Activated CD8-positive, alpha-beta T cell treated with anti-CD3 and anti-CD28 coated beads, Interleukin-2, amount 10 ng/mL, durations not matched to agents 7 days and 5 days (primary cell): ENCODE measurements at places on chromosomes 16 and 17.

DNA sequence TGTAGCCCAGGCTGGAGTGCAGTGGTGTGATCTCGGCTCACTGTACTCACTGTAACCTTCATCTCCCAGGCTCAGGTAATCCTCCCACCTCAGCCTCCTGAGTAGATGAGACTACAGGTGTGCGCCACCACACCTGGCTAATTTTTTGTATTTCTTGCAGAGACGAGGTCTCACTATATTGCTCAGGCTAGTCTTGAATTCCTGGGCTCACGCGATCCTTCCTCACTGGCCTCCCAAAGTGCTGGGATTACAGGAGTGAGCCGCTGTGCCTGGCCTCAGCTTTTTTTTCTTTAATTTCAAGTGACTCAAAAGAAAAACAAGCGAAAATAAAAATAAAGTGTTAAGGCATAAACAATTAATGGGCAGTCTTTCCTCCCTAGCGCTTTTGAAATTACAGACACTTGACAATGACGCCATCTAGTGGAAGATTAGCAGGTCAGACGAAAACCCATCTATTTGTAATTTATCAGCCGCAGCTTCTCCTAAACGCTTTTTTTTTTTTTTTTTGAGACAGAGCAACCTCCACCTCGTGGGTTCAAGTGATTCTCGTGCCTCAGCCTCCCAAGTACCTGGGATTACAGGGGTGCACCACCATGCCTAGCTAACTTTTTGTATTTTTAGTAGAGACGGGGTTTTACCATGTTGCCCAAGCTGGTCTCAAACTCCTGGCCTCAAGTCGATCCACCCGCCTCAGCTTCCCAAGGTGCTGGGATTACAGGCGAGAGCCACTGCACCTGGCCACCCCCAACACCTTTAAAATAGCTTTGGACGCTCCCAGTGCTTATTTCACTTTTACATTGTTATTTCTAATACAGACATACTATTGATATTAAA, 28.1 kb upstream of the PECAM1 start:
- no peak for DNase-seq

DNA sequence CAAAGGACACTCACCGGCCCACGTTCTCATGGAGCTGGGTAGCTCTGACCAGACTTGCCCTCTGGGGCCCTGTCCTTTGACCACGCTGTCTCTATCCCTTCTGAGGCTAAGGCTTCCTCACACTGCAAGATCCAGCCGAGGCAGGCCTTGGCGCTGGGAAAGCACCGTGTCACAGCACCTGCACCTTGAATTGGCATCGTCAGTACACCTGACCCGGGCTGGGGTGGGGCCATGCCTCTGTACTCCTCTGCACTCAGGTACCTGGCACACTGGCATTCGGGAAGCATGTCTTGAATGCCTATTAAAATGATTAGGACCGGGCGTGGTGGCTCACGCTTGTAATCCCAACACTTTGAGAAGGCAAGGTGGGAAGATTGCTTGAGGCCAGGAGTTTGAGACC, 6.0 kb downstream of the TBC1D24 start:
- no peak for DNase-seq

- no peak for DNase-seq
These were observed 363.9 kb upstream of the CDH5 start for GRCh38 chr16:66002601-66003000.

DNA sequence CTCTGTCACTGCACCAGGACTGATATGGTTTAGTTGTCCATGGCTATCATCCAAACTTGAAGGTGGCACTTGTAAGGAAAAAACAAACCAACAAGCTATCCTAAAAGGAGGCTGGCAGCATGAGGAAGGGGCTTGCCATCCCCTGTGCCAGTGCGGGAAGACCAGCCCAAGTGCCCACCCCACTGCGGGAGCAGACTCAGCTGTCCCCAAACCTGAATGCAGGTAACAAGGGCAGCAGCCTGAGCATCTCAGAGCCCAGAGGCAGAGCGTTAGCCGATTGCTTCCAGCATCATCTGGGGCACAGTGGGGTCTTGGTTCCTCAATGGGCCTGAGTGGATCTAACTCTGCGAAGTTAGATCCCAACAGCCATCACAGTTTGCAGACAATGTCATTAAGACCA, 29.2 kb upstream of the C16orf78 start:
- no peak for DNase-seq

DNA sequence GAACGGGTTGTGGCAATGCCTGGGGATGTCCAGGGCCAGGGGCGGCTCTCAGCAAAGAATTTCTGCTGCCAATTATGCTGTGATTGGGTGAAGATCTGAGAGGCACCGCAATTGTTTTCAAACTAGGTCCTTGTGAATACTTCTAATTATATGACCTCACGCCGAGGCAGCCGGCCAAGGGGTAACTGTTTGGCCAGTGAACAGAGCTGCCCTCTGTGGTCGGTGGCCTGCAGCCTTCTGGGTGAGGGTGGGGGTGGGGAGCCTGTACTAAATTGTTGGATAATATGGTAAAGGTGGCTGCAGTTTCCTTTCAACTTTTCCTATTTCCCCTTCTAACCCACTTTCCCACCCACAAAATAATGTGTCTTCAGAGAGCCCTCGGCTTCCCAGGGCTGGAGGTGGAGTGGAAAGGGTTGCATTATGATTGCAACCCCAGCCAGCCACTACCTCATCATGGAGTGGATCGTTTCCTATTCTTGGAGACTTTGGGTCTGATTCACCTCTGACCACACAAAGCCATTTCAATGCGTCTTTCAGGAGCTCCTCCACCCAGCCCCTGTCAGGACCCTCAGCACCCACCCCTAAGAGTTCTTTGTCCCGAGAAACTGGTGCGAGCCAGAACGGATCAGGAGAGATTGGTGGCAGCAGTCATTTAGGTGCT, 2.0 kb upstream of the DNAI2 start:
- DNase-seq = no peak

GRCh38 chr17:4161192-4161966, 18.4 kb downstream of the CYB5D2 start:
- no peak for DNase-seq

DNA sequence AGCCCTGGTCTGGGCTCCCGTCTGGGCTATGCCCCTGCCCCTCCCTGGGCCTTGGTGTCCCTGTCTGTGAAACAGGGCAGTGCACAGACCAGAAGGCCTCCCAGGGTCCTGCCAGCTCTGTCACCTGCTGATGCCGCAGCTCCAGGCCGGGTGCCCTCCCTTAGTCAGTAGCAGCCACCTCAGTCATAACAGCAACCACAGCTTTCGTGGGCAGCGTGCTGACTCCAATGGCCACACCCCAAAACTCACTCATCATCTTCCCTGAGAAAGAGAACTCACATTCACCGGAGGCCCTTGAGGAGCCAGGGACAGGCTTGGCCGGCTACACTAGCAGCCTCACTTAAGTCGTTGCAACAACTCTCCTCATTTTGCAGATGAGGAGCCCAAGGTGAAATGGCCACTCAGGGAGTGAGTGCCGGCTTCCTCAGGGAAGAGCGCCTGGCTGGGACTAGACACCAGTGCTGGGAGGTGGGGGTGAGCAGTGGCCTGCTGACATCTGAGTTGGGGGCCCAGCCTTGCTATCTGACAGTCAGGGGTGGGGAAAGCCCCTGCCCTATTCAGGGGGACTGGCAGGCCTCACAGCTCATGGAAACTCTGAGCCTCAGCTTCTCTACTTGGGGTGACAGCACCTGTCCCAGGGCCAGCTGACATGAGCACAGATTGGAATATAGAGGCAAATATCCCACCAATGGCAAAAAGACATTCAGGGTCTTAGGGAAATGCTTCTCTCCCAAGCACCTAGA, 22.6 kb downstream of the SLC5A10 start:
- no peak for DNase-seq

GRCh38 chr17:73969956-73970355, 233.5 kb upstream of the RPL38 start:
- DNase-seq = no peak

DNA sequence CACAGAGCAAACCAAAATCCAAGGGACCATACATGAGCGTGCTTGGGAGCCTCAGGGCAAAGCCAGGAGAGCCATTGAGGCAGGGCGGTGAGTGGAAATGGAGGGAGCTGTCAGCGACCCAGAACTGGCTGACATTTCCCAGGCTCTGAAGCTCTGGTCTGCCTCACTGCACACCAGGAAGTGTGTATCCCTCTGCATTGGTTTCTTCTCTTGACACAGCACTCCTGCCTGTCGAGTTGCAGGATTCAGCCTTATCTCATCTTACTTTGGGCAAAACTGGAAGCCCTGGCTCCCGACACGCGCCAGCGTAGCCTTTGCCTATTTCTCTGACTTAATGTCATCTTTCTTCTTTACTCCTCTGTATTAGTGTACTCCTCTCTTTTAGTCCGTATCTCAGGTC, 144.7 kb upstream of the HS3ST3A1 start:
- DNase-seq = no peak

DNA sequence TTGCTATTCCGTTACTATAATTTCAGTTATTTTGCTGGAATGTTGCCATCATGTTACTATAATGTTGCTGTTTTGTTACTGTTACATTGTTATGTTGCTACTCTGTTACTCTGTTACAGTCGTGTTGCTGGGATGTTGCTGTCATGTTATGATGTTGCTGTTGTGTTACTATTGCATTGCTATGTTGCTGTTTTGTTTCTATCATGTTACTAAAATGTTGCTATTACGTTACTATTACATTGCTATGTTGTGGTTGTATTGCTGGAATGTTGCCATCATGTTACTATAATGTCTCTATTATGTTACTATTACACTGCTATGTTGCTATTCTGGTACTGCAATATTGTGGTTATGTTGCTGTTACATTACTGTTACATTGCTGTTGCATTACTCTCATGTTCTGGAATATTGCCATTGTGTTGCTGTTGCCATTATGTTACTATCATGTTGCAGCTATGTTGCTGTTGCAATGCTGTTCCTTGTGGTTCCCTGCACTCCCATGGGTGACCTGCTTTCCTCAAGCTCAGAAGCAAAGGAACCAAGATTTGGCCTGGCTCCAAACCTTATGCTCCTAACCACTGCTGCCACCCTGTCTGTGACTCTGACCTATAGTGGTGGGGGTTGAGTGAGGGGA, 64.4 kb downstream of the ABCC6 start:
- no peak for DNase-seq

GRCh38 chr16:77679391-77679790, 42.9 kb upstream of the NUDT7 start:
- no peak for DNase-seq

- peak; percentile 34 for DNase-seq
These were observed 15.4 kb downstream of the NAA60 start for GRCh38 chr16:3458852-3459361.

DNA sequence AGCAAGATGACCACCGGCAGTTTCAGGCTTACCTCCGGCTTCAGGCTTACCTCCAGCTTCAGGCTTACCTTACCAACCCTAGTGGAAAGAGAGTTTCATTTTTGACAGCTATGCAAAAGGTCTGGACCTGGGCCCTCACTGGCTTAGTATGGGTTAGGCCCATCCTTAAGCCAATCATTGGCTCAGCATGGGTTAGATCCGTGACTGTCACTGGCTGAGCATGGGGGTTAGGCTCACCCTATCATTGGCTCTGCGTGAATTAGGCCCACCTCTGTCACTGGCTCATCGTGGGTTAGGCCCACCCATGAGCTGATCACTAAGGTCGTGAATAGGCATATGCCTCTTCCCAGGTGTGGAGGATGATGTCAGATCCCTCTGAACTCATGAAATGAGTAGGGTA, 8.1 kb downstream of the NDE1 start:
- no peak for DNase-seq

DNA sequence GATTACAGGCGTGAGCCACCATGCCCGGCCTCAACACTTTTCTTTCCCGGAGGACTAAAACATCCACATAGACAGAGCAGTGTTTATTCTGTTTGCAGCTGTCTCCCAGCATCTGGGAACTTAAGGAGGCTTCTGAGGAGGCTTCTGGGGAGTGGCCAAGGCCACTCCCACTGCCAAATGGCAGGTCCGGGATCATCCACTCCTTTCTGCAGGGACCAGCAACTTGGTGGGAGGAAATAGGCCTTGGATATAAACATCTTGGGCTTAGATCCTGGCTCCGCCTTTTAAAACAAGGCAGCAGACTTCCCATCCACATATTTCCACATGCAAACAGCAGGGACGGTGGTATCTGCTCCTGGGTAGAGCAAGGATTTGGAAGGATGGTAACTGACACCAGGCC, 14.1 kb upstream of the SPATA32 start:
- DNase-seq = no peak

- no peak for DNase-seq
These were observed at the start of gene IGSF6 for GRCh38 chr16:21652453-21652852. Gene IGSF6 (minus strand): TSS chr16:21652608. CDS start chr16:21652598, 10 bp downstream.

DNA sequence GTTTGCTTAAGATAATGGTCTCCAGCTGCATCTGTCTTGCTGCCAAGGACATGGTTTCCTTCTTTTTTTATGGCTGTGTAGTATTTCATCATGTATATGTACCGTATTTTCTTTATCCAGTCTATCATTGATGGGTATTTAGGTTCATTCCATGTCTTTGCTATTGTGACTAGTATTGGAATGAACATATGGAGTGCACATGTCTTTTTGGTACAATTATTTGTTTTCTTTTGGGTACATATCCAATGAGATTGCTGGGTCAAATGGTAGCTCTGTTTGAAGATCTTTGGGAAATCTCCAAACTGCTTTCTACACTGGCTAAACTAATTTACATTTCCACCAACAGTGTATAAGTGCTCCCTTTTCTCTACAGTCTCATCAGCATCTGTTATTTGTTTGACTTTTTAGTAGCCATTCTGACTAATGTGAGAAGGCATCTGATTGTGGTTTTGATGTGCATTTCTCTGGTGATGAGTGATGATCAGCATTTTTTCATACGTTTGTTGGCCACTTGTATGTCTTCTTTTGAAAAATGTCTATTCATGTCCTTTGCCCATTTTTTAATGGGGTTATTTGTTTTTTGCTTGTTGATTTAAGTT, 66.2 kb downstream of the TNFRSF13B start:
- DNase-seq = no peak

- no peak for DNase-seq
These were observed 260.4 kb downstream of the CEP112 start for GRCh38 chr17:65931246-65932149.

DNA sequence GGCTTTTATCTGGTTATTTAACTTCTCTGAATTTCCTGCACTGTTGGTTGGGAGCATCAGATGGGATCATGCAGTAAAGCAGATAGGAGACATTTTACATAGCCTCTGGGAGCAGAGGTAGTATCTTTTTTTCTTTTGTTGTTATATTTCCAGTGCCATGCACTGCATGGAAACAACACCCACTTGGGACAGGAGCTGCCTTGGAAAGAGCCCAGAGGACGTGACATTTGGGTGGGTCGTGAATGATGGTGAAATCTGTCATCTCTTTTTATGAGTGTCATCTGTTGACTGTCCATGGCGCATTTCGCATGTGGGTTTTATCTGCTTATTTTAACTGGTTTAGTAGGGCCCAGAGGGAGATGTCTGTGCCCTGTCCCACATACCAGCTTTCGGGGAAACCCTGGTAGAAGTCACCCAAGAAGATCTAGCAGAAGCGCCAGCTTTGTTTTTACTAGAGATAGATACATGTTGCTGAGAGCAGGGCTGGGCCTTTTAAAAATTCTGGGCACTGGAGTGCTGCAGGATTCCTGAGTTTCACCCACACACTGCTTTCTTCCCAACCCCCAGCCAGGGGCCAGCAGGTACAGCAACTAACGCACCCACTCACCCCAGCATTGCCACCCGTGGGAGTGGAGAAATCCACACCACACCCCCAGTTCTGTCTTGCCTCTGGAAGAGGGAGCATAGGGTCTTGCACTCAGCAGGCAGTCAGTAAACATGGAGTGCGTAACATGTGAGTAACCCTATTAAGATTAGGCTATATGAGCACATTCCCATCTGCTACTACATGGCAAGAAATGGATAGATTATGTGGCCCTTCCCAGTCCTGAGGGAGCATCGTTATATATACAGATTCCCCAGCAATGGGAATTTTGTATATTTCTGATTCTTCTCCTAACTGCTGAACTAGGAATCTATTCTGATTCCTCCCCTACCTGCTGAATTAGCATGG, 8.4 kb upstream of the TERF2 start:
- no peak for DNase-seq

GRCh38 chr17:76560877-76561221, 21.0 kb downstream of the PRCD start:
- no peak for DNase-seq
